ENCODE measurements at places on chromosomes 16 and 17. TPM values are rescaled to one million over a fixed set of nuclear protein-coding genes. Genes with fewer than 3 reads are reported as not detected.

DNA sequence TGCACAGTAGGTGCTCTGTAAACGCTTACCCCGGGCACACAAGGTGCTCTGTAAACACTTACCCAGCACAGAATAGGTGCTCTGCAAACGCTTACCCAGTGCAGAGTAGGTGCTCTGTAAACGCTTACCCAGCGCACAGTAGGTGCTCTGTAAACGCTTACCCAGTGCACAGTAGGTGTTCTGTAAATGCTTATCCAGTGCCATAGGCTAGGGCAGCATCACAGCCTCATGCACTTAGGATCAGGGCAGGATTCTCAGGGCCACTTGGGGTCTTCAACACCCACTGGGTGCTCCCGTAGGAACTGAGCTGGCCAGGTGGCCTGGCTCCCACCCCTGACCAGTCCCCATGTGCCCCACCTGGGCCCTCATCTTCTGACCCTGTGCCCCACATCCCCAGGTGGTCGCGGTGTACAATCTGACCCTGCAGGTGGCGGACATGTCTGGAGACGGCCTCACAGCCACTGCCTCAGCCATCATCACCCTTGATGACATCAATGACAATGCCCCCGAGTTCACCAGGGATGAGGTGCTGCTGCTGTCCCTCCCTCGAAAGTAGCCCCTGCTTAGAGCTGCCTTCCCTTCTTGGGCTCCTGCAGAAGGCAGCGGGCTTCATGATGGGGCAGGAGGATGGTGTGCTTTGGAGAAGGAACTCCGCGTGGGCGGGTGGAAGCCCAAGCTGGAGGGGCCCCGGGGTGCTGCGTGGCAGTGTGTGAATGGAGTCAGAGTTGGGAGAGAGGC lies 13.1 kb downstream of the SLC22A31 start:
- DNase-seq = no peak

DNA sequence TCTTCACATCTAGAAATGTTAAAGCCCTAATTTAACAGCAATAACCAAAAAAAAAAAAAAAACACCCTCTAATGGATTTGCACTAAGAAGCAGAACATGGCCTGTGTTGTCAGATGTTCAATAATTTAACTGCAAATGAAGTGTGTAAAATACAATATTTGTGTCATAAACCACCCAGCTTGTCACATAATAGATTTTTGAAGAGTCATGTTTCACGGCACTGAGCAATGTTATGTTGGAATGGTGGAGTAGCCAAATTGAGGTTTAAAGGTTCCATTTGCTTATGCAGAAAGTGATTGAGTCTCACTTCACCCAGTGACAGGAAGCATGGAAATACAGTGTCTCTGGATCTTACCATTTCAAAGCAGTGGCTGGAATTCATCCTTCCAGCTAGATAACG lies 173.2 kb upstream of the XYLT1 start:
- no peak for DNase-seq

- no peak for DNase-seq
These were observed 15.3 kb downstream of the SLC13A2 start for GRCh38 chr17:28488533-28489276.

- no peak for DNase-seq
These were observed 15.1 kb upstream of the PITPNM3 start for GRCh38 chr17:6571452-6571781.

DNA sequence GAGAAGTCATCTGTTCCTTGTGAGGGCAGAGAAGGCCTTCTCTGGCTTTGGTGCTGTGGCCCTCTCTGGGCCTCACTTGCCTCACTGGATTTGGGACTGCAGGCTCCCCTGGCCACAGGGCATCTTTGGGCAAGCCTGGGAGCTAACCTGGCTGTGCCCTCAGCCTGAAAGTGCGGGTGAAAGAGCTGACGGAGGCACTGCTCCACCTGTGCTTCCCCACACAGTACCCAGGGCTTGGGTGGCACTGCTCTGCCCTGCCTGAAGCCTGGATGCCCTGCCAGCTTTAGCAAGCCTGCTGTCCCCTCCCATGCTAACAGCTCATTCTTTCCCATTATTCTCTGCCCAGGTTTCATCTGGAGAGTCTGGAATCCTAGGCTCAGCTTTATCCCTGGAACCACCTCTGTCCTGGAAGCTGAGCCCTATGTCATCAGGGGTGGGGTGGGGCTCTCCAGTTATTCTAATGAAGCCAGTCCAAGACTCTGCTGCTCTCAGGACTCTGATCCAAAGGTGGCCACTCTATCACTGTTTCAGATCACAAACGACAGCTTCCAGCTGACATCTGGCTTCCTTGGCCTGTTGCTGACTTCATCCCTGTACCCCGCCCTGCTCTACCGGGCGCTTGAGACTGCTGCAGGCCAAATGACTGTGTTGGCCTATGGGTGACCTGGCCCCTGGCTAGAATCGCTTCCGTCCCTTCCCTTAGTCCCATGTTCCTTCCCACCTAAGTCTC lies 29.3 kb downstream of the HIC1 start:
- no peak for DNase-seq

DNA sequence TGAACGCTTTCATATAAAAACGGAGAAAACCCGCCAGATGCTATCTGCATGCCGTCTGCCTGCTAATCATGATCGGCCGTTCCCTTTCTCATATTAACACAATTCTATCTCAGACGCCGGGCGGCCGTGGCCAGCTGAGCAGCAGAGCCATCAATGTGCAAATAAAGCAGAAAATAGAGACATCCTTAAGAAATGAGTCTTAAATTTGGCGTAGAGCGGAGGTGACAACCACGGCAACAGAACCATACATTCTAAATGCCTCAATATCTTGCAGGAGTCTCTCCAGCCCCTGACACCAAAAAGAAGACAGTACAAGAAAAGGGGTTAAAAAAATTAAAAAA lies 2.7 kb upstream of the IRX5 start:
- DNase-seq = no peak

- no peak for DNase-seq
These were observed 10.4 kb downstream of the VPS53 start for GRCh38 chr17:704111-704864.

DNA sequence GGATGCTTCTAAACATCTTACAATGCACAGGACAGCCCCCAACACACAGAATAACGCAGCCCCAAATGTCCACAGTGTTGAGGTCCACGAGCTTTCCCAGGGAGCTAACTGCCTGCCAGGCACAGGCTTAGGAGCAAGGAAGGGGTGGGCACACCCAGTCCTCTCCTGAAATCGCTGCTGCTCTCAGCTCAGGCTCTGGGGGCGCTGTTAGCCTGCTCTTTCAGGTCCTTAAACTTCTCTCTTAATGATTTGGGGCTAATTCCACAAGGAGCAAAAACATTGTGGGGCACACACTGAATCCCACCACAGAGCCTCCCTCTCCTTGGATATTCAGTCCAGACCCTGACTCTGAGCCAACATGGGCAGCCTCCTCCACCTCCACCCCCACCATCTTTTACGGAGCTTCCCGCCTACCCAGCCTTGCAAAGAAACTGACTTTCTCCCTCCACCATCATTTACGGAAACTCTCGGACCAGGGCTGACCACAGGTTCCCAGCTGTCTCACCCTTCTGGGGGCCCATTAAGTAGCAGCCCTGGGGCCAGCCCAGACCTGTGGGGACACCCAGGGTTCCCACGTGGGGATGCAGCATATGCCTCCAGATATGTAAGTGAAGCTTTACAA lies 1.1 kb downstream of the CD300H start:
- peak; percentile 27 for DNase-seq

DNA sequence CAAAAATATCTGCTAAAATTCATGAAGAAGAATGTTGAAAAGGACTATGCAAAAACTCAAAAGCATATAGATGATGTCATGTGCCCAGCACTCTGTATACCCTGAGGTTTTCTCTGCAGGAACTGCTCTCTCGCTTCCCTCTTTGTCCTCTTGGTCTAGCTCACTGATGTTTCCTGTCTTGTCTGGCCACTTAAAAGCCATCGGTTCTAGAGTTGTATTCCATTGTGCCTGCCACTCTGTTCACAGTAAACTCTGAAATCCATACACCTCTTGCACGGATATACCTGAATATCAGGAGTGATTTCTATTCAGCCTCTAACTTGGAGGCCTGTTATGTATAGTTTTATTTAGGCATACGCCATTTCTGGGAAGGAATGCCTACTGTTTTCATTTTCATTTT lies 101.0 kb upstream of the CNTNAP4 start:
- DNase-seq = no peak

- DNase-seq = no peak
These were observed 3.1 kb downstream of the SPPL2C start for GRCh38 chr17:45847747-45848146.

- DNase-seq = no peak
These were observed 124.2 kb downstream of the ZFHX3 start for GRCh38 chr16:72923757-72924156.

DNA sequence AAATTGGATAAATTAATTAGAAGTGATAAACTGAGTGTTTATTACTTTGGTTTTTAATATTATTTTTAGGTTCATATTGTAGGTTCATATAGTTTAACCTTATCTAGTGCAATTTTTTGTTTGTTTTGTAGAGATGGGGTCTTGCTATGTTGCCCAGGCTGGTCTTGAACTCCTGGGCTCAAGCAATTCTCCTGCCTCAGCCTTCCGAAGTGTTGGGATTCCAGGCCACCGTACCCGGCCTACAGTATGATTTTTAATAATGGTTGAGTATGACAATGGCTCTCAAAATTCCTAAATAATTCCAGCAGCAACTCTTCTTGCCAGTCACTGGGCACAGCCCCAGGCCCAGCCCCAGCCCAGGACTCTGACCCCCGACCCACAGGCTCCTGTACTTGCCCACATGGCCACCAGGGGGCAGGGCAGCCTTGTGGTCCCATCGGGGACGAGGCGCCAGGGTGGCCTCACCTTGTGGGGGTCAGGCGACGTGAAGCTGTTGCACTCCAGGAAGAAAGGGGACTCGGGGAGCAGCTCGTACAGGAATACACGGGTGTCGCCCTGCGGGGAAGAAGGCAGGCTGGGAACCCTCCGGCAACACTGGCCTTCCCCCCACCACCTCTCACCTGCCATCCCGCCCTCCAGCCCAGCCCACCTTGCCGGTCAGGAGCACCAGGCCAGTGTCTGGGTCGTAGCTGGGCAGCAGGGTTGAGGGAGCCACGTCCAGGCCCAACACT lies 7.9 kb upstream of the PAM16 start:
- peak; percentile 51 for DNase-seq

PRSS21 gene
- 4.4 TPM for total RNA-seq

HEATR9 gene
- total RNA-seq = 0.09 TPM

NOXO1 gene
- 2.7 TPM for total RNA-seq
